ENCODE measurements at places on chromosomes 6 and 20.

DNA sequence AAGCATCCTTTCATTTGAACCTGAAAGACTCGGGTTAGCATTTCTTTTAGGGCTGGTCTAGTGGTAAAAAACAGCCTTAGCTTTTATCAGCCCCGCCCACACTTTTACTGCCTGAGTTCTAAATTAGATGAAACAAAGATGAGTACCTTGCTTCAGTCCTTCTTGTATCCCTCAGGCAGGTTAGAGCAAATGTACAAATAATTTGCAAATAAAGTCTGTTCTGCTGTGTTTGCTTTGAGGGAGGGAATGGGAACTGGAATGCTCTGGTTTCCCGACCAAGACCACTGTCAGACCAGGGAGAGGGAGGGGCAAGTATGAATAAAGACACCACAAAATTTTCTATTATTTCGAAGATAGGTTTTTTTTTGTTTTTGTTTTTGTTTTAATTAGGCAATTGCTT, 85.5 kb upstream of the FLRT3 start:
- peak; percentile 23 for DNase-seq

- no peak for DNase-seq
These were observed 197.1 kb downstream of the CDH4 start for GRCh38 chr20:61449057-61449609.

- DNase-seq = no peak
These were observed 90.4 kb downstream of the FNDC1 start for GRCh38 chr6:159259441-159260125.

DNA sequence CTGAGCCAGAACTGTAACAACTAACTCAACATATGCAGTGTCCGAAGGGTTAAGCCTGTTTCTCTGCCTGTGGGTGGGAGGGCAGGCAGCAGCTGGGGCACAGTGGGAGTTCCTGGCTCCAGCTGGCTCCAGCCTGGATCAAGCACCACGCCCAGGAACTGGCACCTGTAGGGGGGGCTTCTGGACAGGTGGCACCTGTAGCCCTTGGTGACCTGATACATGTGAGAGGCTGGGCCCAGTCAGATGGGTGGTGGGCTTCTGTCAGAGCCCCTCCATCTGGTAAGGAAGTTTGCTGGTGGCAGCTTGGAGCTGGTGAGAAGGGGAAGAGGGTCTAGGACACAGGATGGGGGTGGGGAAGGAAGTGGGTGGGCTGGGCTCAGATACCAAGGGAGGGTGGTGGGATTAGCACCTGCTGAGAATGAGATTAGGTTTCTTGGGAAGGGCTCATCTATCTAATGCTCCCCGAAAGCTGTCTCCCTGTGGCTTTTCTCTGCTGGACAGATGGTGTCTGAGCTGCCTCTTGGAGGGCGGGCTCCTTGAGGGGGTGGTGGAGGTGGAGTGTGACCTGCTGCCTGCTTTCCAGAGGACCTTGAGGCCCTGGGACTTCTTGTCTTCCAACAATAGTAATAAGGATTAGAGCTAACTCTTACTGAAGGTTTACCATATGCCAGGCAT, 28.5 kb downstream of the BCL2L1 start:
- peak; percentile 82 for DNase-seq

DNA sequence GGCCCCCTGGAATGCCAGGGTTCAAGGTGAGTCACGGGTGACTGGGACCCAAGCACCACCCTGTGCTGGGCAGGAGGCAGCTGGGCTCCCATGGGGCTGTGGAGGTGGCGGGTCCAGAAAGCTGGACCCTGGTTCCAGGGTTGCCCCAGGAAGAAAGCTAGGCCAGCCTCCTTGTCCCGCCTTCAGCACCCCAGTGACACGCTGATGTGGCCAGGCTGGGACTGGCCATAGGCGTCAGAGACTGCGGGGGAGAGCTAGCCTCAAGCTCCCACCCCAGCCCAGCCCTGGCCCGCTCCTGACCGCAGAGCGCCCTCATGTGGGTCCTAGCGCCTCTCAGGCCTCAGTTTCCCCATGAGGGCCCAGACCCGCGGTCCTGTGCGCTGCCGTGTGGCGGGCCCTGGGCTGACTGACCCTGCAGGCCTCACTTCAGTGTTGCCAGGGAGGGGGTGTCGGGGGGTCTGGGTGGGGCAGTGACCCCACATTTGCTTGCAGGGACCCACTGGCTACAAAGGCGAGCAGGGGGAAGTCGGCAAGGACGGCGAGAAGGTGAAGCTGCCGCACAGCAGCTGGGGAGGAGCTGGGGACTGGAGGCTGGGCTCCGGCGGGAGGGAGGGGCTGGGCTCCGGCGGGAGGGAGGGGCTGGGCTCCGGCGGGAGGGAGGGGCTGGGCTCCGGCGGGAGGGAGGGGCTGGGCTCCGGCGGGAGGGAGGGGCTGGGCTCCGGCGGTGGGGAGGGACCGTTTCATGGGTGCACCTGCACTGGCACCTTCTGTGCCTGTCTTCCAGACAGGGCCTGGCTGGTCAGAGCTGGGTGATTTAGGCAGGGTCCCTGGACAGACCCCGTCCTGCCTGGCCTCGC, 7.9 kb downstream of the COL9A3 start:
- peak; percentile 56 for DNase-seq

DNA sequence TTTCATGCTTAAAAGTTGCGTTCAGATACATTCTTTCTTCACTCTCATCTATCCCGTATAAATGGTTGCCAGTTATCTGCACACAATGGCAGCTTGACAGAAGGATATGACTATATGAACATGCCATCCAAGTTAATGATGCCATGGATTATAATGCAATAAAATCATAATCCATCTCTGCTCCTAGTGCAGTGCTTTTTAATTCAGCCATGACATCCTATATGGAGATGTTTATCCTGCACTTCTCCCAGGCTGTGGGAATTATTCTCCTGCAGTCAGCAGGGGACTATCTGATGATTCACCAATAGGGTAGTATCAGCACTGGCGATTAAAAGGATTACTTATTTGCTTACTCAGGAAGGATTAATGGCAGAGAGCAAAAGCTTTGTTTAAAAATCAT, 273.8 kb downstream of the SAMD5 start:
- no peak for DNase-seq

DNA sequence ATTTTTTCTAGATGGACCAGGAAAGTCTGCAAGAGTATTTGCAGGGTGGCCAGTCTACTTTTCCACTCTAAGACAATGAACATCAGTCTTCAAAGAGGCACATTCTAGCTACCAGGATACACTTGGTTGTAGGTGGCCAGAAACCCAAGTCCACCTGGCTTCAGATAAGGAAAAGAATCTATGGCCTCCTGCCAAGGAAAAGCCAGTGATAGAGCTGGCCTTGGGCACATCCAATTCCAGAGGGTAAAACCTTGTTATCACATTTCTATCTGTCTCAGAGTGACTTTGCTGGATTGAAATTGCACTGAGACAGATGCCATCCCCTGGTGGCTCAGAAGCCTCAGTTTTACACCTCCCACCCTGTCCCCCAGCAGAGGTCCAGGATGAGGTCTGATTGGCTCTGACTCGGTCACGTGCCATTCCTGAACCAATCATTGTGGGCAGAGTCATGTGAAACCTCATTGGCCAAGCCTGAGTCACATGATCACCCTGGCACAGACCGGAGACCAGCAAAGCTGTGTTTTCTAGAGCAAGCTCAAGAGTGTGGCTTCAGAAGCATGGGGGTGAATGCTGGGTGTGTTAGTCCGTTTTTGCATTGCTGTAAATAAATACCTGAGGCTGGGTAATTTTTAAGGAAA, 497.4 kb upstream of the SULF2 start:
- no peak for DNase-seq

- no peak for DNase-seq
These were observed 21.9 kb downstream of the DTD1 start for GRCh38 chr20:18609741-18610140.

- no peak for DNase-seq
These were observed 174.1 kb downstream of the ADAT2 start for GRCh38 chr6:143276436-143276835.

All from NCI-H345 (cell line).